ENCODE measurements at places on chromosomes 2 and 18.

DNA sequence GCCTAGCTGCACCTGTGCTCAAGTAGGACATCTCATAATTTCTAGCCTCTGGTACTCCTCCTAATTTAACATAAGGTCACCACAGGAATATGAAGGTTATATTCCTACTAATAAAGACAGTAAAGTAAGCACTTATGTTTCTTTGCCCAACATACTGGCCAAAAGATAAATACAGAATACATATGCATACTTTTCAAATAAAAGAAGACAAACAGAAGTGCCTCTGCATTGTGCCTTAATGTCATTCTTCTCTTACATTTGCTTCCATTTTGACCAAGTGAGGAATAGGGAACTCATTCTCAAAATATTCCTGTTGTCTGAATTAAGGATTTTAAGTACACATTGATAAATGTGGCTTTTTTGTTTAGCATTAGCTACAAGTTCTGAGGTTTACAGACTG lies 5.6 kb downstream of the BCL11A start:
- DNase-seq: no peak

DNA sequence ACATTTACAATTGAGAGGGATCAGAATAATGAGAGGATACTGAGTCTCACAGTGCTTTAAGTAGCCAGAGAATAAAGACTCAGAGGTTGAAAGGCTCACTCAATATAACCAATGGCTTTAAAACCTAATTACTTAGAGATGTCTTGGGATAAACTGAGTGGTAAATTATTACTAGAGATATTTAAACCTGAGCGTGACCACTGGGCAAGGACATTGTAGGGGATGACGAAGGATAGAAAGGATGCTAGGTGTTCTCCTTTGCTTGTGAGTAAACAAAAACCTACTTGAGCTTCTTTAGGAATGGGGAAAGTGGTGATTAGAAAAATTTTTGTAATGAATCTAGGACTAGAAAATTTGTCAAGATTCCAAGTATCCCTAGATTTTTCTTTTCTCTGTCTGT lies 12.0 kb upstream of the SLC38A11 start:
- no peak for DNase-seq

GRCh38 chr2:170026361-170026760 lies 151.6 kb upstream of the MYO3B start:
- DNase-seq: no peak

DNA sequence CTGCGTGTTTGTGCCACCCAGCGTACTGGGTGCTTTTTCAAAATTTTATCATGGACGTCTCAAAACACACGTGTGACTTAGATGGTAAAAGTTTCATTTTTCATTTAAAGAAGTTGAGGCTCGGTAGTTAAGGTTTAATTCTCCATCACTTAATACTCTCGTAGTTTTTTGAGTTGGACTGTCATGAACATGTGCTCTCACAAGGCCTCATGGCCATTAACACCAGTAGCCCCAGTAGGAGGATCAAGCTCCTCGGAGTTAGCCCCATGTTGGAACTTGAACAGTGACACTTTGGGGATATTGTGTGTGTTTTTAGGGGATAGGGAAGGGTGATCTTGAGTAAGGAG lies 15.3 kb downstream of the NMUR1 start:
- DNase-seq: no peak

GRCh38 chr18:54378057-54378456 lies 20.4 kb downstream of the C18orf54 start:
- DNase-seq: no peak

GRCh38 chr2:161230959-161231358 lies 70.7 kb downstream of the TANK start:
- DNase-seq: no peak

GRCh38 chr2:62254424-62255266 lies 58.7 kb downstream of the B3GNT2 start:
- no peak for DNase-seq

DNA sequence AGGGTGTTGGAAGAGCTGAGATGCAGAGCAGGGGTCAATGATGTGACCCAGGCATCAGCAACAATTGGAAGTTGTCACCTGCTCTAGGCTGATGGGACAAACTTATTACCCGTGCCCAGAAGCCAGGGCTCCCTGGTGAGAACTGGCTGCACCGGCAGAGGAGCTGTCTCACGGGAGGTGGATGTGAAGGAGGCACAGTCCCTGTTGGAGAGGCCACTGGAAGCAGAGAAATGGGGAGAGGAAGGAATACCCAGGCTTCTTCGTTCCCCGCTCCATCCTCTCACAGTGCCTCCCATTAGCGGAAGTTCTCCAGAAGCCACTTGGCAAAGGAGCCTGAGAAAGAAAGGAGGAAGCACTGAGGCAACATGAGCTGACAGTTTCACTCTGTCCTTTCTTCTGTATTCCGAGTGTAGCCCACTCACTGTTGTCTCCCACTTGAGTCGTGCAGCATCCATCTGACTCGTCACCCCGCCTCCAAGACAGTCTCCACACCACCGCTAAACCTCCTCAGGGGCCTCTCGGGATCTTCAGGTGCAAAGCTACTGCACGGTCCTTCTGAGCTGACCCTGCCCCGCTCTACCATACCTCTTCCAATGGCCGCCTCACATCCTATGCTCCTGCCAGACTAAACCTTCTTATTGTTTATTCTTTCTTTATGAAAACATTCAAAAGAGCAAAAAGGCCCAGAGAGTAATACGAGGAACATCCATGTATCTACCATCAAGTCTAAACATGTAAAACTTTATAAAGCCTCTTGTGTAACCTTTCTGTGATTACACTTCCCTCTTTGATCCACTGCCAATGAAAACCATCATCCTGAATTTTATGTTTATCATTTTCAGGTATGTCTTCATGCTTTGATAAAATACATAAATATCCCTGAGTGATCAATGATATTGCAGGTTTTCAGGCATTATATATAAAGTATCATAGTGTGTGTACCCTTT lies 19.1 kb upstream of the AFTPH start:
- no peak for DNase-seq

DNA sequence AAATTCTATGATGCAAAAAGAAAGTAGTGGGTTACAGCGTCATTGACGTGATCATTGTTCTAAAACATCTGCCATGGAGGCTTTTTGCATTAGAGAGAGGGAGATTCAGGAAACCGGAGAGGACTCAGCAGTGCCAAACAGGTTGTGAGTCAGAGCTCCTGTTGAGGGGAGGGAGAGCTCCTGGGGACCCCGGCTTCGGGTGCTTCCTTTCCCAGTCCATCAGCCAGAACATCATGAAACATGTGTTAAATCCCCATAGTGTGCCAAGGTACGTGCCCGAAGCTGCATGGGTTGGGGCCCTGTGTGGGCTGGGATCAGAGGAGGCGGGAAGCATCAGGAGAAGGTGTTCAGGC lies 791 bp upstream of the CYRIA start:
- DNase-seq: peak; percentile 60

DNA sequence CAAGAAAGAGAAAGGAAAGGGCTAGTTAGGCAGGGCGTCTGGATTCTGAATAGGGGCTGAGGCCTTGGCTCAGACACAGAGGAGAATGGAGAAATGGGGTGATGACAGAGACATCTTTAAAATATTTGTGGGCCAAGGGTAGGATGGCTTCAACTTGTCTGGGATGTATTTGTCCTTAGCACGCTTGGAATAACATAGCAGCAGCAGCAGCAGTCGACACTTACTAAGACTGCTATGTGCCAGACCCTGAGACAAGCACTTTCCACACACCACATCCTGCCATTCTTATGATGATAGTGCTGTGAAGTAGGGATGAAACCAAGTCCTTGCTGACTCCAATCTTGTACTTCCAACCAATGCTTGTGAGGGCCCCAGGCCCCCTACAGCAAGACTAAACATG lies 2.6 kb downstream of the IL1RL1 start:
- DNase-seq: no peak

- no peak for DNase-seq
Observed at GRCh38 chr18:13500227-13500865, 226.0 kb downstream of the FAM210A start.

DNA sequence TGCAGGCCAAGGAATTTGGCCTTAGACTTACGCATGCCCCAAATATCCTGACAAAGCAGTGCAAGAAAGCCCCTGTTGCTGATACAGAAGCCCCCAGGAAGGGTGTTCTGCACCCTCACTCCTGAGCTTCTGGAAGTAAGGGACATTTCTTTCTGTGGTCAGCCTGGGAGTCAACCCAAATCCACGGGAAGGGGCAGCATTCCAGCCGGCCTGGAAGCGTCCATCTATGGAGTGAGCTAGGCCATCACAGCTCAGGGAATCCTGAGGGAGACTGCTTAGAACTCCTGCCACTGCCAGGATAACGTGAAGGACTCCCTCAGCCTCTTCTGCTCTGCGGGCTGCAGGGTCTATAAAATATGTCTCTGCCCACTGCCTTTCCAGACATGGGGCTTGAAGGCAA lies 173.9 kb downstream of the ANAPC1 start:
- DNase-seq: no peak

- DNase-seq: no peak
Observed at GRCh38 chr2:206936843-206937230, 2.5 kb upstream of the CPO start.

GRCh38 chr2:59604123-59604522 lies 949.3 kb downstream of the BCL11A start:
- DNase-seq: no peak

- DNase-seq: no peak
Observed at GRCh38 chr2:46444732-46445131, 34.6 kb upstream of the TMEM247 start.

- DNase-seq: no peak
Observed at GRCh38 chr2:188181067-188181838, 110.4 kb upstream of the GULP1 start.

DNA sequence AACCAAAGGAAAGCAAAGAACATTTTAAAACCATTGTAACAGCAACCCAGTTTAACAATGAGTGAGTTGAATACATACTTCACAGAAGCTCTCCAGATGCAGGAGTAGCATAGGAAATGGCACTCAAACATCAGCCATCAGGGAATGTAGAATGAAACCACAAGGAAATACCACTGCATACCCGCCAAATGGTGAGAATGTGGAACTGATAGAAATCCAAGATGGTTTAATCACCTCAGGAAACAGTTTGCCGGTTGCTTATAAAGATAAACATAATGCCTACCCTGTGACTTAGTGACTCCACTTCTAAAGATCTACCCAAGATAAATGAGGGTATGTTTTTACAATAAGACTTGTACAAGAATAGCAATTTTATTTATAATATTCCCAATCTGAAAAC lies 132.0 kb downstream of the GALNT1 start:
- DNase-seq: no peak

DNA sequence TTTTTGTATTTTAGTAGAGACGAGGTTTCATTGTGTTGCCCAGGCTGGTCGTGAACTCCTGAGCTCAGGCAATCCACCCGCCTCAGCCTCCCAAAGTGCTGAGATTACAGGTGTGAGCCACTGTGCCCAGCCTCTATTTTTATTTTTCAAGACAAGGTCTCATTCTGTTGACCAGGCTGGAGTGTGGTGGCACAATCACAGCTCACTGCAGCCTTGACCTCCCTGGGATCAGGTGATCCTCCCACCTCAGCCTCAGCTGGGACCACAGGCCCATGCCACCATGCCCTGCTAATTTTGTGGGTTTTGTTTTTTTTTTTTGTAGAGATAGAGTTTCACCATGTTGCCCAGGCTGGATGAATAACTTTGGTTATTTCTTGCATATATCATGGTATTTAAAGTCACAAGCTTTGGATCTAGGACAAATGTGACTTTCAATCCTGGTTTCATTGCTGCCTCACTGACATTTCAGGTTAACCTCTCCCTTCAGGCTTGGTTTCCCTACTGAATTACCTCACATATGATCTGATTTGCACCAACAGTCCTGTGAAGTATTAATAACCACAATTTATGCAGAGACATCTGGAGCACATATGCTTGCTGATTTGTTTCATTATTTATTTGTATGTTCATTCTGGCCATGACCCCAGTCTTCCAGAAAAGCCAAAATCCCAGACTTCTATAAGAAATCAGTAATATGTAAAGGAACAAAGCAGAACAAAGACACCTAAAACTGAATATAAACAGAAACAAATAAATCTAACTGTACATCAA lies 17.5 kb upstream of the RAB31 start:
- DNase-seq: no peak

DNA sequence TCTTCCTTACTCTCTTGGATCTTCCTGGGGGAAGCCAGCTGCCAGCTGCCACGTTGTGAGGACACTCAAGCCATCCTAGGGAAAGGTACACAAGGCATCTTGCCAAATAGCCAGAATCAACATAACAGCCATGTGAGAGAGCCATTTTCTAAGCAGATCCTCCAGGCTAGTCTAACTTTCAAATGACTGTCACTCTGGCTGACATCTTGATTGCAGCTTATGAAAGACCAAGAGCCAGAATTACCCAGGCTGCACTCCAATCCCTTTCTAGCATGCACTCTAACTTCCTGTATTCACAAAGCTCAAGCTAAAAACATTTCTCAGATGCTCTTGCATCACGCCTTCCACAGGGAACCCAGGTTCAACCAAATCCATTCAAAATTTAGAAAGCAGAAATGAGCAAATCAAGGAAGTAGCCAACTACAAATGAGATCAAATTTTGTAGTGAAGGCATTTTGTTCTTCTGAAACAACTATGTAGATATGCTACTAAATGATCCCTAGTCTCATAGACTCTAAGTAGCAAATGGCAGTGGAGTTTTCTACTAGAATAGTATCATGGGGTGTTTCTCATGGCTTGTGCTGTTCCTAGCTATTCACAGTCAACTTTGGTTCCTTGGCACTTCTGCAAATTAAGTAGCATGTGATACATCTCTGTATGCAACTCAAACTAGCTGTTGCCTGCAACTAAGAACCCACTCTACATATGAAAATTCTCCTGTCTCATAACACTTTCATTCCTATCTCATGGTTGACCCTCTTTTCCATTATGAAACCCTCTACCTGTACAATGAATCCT lies 281.9 kb downstream of the ZEB2 start:
- DNase-seq: peak; percentile 29

DNA sequence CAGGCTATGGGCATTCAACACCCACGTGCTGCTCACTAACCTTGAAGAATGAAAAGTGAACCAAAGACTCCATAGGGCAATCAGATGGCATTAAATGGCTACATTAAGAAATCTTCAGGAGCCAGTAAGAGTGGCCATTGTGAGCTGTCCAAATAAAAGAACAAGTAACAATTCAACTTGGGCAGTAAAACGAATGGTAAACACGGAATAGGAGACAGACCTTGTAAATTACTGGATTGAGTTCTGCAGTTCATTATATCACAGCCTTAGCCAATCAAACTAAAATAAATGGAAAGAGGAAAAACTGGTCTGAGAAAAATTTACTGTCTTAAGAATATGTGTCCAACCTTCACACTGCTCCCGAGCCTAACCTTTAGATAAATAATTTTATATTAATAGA lies 306.5 kb upstream of the ZNF521 start:
- DNase-seq: no peak

- no peak for DNase-seq
Observed at GRCh38 chr2:171436307-171436706, 2.3 kb downstream of the DCAF17 start.

GRCh38 chr2:222976521-222977061 lies 75.4 kb upstream of the KCNE4 start:
- no peak for DNase-seq

GRCh38 chr2:174836377-174836994 lies 72.2 kb upstream of the CHRNA1 start:
- DNase-seq: no peak

GRCh38 chr2:114031605-114032505 lies 142.0 kb downstream of the ACTR3 start:
- DNase-seq: no peak

- DNase-seq: no peak
Observed at GRCh38 chr2:98748292-98749065, 17.5 kb upstream of the MGAT4A start.

- DNase-seq: no peak
Observed at GRCh38 chr2:99365661-99366060, 28.5 kb downstream of the EIF5B start.

Measured in B cell (primary cell).